Pulmonary artery endothelial cell (primary cell): ENCODE measurements at places on chromosomes 7 and 10. TPM values are rescaled to one million over a fixed set of nuclear protein-coding genes. Genes with fewer than 3 reads are reported as not detected.

The CDC14C gene
- total RNA-seq: not detected in 2 replicates

The INHBA gene
- 2.4 and 13.1 TPM in 2 replicates for total RNA-seq

The KCNIP2 gene
- 0.07 and 0.25 TPM in 2 replicates for total RNA-seq

The TMEM178B gene
- 0.07 TPM in 1 of 2 replicates, not detected in the other for total RNA-seq

The LRIT1 gene
- total RNA-seq: not detected in 2 replicates

The LDB3 gene
- total RNA-seq: not detected in 2 replicates

The CHAT gene
- total RNA-seq: not detected in 2 replicates

The FAM25G gene
- not detected in 2 replicates for total RNA-seq

The NPY gene
- not detected in 2 replicates for total RNA-seq

The ATOH7 gene
- total RNA-seq: not detected in 2 replicates

DNA sequence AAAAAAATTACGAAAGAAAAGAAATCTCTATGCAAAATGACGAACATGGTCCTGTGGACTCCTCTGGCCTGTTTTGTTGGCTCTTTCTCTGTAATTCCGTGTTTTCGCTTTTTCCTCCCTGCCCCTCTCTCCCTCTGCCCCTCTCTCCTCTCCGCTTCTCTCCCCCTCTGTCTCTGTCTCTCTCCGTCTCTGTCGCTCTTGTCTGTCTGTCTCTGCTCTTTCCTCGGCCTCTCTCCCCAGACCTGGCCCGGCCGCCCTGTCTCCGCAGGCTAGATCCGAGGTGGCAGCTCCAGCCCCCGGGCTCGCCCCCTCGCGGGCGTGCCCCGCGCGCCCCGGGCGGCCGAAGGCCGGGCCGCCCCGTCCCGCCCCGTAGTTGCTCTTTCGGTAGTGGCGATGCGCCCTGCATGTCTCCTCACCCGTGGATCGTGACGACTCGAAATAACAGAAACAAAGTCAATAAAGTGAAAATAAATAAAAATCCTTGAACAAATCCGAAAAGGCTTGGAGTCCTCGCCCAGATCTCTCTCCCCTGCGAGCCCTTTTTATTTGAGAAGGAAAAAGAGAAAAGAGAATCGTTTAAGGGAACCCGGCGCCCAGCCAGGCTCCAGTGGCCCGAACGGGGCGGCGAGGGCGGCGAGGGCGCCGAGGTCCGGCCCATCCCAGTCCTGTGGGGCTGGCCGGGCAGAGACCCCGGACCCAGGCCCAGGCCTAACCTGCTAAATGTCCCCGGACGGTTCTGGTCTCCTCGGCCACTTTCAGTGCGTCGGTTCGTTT lies 83.5 kb upstream of the SLF2 start:
- no peak for DNase-seq

- DNase-seq: no peak
Observed at GRCh38 chr10:79129361-79129997, 60.7 kb downstream of the ZMIZ1 start.

GRCh38 chr7:75969704-75970498 lies 24.5 kb downstream of the TMEM120A start:
- no peak for DNase-seq

GRCh38 chr7:2605608-2606538 lies 25.9 kb upstream of the TTYH3 start:
- no peak for DNase-seq

- DNase-seq: no peak
Observed at GRCh38 chr7:150396851-150397260, 17.7 kb downstream of the ZNF775 start.

- DNase-seq: no peak
Observed at GRCh38 chr10:70552586-70552985, 50.0 kb downstream of the PRF1 start.

DNA sequence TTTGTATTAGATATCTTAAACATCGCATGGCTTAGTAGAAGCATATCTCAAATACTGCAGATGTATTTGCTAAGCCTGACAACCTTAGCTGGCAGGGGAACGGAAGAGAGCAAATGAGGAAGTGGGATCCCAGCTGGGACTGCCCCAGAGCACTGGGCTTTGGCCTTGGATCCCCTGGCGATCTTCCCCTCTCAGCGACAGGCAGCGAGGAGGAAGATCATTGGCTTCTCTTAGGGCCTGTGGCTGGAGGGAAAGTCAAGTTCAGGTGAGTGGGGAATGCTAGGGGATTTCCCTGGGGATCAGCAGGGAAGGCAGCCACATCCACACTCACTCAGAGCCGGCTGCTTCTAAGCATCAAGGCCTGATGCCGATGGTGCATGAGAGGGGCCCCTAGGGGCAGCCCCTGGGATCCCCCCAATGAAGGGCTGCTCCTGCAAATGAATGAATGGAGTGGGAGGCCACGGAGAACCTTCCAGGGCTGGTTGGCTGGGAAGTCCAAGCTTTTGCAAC lies 42.0 kb downstream of the LYZL2 start:
- no peak for DNase-seq

- DNase-seq: no peak
Observed at GRCh38 chr10:79260811-79261740, 86.2 kb upstream of the PPIF start.

GRCh38 chr7:30813466-30813865 lies 42.2 kb downstream of the MINDY4 start:
- DNase-seq: no peak

DNA sequence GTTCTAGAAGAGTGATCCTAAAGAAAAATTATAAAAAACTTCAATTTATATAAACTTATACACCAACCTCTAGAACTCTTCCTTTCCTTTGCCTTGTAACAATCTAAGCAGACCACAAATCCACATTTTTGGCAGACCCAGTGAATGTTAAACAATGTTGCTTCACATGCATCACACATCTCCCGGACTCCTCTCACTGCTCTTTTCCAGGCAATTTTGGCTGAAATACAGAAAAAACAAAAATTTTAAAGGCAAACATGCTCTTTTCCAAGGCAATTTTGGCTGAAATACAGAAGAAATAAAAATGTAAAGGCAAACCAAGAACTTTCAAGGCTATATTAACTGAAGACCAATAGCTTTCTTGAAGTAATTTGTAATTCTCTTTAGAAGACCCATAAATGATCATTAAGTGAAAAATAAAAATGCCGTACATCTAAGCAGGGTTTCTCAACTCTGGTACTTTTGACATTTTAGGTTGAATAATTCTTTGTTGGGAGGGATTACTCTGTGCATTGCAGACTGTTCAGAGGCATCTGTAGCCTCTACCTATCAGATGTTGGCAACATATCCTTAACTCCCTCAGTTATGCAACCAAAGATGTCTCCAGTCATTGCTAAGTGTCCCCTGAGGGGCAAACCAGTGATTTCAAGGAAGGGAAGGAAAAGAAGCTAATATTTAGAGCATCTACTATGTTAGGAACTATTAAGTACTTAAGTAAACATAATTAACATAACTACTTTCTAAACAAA lies 64.4 kb downstream of the NRBF2 start:
- no peak for DNase-seq

DNA sequence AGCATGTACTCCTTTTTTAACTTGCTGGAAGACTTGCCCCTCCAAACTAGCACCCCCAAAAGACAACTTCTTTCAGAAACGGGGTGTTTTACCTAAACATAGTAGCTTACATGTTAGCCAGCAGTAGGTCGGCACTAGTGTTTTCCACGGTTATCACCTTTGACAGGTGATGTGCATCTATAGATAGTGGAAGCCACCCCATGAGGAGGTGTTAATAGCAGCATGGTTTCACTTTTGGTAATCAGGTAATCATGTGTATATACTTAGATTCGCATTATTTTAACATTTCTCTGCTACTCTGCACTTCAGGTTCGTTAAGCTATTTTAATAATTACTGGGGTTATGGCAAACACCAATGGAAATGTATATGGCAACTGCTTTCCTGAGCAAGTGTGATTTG lies 17.6 kb downstream of the SRI start:
- DNase-seq: no peak

GRCh38 chr7:34247468-34247867 lies 342.1 kb downstream of the BMPER start:
- no peak for DNase-seq

DNA sequence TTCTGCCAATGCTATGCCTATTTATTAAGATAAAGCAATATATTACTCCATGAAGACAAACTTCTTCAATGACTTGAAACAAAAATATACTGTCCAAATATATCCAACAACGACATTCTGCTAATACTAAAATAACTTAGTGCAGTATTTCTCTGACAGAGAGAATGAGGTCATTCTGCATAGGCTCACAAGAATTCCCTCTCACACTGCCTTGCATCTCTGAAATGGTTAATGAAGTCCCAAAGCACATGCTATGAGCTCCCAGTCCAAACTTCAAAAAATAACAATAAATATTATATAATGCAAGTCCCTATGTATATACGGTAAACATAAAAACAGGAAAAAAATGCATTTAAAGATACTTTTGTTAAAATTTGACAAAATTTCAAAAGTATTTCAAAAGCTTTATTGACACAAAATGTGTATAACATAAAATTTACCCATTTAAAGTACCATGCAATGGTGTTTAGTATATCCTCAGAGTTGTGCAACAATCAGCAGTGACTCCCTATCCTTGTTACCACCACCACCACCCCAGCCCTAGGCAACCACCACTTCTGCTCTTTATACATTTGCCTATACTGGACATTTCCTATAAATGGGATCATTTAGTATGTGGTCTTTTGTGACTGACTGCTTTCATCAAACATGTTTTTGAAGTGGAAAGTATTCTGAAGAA lies 27.6 kb downstream of the CHCHD3 start:
- DNase-seq: no peak

GRCh38 chr10:132316133-132316532 lies 8.4 kb upstream of the STK32C start:
- no peak for DNase-seq

- DNase-seq: no peak
Observed at GRCh38 chr7:45185028-45185863, 27.7 kb downstream of the RAMP3 start.

- no peak for DNase-seq
Observed at GRCh38 chr10:131499566-131499965, 188.0 kb upstream of the TCERG1L start.

GRCh38 chr10:78404296-78404695 lies 370.6 kb downstream of the RPS24 start:
- no peak for DNase-seq

DNA sequence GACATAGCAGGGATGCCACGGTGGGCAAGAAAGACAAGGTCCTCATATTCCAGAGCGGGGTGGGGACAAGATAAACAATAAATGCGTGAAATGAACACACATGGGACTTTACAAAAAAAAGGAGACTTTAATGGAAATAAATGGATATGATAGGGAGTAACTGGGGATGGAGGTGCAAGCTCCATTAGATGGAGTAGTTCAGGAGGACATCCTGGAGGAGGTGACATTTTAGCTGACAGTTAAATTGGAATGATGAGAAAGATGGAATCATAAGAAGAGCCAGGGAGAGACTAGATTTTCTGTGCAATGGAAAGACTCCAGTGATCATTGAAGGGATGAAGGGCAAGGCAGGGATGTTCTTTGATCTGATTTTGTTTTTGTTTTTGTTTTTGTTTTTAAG lies 83.6 kb upstream of the MYL10 start:
- no peak for DNase-seq

GRCh38 chr7:148672041-148672440 lies 26.7 kb upstream of the CUL1 start:
- DNase-seq: no peak

DNA sequence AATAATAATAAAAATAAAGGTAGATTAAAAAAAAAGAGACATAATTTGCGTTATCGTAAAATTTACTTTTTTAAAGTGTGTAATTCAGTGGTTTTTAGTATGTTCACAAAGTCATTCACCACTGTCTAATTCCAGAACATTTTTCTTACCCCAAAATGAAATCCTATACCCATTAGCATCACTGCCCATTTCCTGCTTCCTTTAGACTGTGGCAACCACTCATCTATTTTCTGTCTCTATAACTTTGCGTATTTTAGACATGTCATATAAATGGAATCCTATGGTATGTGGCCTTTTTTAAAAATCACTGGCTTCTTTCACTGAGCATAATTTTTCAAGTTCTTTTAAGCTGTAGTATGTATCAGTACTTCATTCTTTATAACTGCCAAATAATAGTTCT lies 53.6 kb downstream of the KAT6B start:
- DNase-seq: no peak

GRCh38 chr7:31796375-31796774 lies 109.4 kb downstream of the PPP1R17 start:
- DNase-seq: no peak

DNA sequence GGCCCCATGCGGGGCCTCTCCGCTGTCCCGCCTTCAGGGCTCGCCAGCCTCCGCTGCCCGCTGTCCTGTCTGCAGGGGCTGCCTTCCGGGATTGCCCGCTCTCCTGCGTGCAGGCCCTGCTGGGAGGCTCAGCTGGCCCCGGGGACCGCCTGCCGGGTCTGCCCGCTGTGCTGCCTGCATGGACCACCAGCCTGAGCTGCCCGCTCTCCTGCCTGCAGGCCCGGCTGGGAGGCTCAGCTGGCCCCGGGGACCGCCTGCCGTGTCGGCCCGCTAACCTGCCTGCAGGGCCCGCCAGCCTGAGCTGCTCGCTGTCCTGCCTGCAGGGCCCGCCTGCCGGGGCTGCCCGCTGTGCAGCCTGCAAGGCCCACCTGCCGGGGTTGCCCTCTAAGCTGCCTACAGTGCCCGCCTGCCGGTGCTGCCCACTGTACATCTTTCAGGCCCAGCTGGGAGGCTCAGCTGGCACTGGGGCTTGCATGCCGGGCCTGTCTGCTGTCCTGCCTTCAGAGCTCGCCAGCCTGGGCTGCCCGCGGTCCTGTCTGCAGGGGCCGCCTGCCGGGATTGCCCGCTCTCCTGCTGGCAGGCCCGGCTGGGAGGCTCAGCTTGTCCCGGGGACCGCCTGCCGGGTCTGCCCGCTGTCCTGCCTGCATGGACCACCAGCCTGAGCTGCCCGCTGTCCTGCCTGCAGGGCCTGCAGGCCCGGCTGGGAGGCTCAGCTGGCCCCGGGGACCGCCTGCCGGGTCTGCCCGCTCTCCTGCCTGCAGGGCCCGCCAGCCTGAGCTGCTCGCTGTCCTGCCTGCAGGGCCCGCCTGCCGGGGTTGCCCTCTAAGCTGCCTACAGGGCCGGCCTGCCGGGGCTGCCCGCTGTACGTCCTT lies 165.1 kb downstream of the GLRX3 start:
- peak; percentile 2 for DNase-seq

DNA sequence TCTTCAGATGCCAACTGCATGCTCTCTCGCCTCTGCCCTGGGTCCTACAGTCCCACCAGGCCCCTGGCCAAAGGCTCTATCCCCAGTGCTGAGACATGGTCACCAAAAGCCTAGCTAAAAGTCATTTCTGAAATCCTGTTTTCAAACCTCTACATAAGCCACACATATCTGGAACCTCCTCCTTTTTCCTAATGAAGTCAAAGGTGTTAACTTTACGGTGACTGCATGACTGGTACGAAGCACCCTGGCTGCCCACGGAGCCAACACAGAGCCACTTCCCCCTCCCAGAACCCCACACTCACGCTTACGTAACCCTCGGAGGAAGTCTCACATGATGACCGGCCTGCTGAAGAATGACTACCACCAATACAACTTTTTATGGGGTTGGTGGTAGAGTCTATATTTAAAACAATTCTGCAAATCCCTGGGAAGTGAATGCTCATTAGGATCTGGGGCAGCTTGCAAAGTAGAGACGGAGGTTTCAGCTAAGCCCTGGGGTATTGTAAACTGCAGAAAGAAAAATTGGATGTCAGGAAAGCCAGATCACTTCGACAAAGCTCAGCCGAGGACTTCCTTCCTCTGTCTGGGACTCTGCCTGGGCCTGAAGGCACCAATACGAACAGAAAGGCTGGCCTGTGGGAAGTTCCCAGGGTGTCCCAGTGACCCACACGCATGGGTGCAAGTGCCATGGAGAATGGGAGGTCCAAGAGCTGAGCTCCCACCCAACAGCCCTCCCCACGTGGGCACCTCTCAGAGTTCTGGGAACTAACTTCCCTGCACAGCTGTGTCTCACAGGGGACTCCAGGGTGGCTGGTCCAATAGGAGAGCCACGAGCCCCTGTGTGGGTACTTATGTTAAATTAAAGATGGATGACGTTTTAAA lies 50.7 kb downstream of the PDGFA start:
- no peak for DNase-seq

GRCh38 chr10:114492351-114493037 lies 88.2 kb upstream of the AFAP1L2 start:
- DNase-seq: no peak
